NCI-H1048 (cell line): ENCODE measurements at places on chromosomes 16 and 17.

DNA sequence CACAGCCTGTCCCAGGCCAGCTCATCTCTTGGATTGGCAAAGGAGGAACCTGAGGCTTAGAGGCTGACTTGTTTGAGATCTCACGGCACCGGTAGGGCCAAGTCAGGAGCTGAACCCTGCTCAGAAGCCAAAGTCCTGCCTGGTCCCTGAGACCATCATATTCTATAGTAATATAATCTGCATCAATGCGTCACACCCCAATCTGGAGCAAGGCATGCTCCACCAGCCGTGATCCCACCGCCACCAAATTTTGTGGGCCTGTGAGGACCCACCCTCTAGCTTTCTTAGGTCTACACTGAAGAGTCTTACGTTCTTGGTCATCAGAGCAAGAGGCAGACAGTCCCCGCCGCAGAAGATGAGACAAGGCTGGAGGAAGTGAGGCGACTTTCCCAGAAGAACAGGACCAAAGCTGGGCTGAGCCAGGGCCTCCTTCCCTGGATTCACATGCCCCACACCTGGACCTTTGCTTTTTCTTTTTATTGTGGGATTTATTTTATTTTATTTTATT lies 2.7 kb downstream of the SULT1A1 start:
- DNase-seq = no peak

DNA sequence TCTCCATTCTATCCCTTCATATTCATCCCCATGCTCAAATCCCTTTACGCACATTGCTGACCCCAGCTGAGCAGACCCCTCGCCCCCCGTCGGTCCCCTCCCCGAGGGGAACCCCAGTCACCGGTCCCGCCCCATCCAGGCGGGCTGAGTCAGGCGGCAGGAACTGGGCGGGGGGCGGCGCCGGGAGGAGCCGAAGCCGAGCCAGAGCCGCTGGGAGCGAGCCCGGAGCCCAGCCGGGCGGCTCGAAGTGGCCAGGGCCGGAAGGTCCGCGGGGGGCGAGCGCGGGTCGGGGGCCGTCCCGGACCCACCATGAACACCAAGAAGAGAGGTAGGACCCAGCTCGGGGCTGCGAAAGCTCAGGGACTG lies 8.6 kb downstream of the RIPOR1 start:
- no peak for DNase-seq

DNA sequence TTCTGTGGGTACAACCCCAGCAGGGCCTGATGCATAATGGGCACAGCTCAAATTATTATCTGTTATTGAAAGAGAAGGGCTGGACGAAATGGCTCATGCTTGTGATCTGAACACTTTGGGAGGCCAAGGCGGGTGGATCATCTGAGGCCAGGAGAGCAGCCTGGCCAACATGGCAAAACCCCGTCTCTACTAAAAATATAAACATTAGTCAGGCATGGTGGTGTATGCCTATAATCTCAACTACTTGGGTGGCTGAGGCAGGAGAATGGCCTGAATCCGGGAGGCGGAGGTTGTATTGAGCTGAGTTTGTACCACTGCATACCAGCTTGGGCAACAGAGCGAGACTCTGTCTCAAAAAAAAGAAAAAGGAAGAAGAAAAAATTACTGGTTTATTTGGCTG lies 100.7 kb downstream of the ABCC1 start:
- no peak for DNase-seq

DNA sequence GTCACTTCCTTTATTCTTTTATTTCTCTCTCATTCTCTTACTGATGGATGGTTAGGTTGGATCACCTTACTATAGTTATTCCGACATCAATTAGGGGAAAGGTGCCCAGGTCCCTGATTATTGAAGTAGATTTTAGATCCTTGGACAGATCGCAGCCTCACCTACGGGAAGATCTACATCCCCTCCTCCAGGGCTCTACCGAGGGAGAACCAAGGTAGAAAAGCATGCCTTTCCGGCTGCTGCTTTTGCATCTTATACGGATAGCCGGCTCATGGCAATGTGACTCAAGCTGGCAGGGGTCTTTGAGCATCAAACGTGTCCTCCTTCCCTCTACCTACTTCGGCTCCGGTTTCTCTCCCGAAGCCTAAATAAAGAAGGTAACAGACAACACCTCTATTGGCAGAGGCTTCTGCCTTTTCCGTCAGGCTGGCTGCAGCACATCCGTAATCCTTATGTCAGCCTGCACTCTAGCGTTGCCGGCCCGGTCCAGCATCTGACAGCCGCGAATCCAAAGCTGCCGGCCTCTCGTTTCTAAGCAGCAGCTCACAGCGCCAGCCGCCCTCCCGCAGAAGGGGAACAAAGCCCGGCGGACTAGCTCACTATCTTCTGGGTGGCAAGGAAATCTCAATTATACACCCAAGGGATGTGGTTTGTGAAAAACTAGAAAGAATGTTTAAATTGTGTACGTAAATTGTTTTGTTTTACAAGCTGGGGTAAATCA lies 46.9 kb downstream of the IRX6 start:
- no peak for DNase-seq

- DNase-seq = no peak
Observed at GRCh38 chr16:28891964-28892890, 13.9 kb downstream of the ATP2A1 start.

DNA sequence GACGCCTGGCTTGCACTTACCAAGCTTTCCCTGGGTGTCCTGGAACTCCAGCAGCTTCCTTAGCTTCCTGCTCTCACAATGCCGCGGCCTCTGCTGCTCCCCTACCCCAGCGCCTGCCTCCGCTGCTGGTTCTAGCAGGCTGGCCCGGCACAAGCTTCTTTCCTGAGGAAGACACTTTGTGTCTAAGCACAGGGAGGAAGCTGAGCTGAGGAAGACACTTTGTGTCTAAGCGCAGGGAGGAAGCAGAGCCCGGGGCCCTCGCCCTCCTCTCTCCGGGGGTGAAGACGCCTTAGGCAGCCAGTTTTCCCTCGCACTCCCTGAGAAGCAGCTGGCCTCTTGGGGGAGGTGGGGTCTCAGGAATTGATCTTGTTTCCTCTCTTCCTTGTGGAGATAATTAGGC lies 64.9 kb downstream of the PLD6 start:
- DNase-seq = no peak

DNA sequence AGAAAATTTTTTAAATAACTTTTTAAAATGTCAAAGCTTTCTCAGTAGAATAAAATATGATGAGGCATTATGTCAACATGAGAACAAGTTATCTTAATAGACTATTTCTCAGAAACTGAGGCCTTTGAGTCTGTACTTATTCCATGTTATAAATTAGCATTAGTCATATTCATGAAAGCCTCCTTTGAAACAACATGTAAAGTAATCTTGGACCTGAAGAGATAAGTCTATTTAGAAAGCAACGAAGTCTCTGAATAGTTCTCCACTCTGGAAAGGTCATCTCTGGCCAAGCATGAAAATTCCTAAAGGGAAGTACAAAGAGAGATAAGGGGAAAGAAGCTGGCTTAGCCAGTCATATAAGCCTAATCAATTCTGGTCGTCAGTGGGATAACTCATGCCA lies 150.8 kb downstream of the CYB561 start:
- DNase-seq = no peak

DNA sequence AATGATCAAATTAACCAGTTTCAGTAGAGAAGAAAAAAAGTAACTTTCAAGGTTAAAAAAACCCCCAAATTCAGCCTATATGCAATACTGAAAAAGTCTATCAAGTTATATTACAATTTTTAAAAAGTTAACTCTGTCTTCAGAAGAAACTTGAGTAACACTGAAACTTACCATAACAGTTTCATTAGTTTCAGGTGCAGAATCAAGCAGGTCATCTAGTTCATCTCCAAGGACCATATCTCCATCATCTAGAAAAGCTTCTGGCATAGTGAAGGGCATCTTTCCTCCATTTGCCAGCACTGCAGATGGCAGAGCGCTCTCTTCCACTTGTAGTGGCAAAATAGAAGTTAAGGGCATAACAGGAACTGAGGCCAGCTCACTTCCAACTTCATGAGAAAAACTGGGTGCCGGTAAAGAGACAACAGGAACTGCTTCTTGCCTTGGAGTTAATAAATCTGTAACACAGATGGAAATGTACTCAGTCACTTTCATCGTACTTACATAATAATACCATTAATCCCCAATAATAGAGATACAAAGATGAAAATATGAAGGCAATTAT lies 22.9 kb downstream of the ZC3H7A start:
- no peak for DNase-seq

DNA sequence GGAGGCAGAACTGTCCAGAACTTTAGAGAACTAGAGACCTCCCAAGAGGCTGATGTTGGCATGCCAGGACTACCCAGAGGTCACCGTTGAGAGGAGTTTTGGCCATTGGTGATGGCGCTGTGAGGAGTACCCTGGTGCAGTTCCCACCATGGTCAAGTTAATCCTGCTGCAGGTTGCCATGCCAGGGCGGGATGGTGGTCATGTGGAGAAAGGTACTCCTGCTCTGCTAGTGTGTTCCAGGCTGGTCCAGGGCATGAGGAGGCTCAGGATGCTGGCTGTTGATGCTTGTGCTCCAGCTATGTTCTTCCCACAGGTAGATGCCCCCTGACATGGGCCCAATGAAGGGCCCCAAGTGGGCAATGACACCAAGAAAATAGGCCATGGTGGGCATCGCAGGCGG lies 4.1 kb upstream of the PHF12 start:
- no peak for DNase-seq

DNA sequence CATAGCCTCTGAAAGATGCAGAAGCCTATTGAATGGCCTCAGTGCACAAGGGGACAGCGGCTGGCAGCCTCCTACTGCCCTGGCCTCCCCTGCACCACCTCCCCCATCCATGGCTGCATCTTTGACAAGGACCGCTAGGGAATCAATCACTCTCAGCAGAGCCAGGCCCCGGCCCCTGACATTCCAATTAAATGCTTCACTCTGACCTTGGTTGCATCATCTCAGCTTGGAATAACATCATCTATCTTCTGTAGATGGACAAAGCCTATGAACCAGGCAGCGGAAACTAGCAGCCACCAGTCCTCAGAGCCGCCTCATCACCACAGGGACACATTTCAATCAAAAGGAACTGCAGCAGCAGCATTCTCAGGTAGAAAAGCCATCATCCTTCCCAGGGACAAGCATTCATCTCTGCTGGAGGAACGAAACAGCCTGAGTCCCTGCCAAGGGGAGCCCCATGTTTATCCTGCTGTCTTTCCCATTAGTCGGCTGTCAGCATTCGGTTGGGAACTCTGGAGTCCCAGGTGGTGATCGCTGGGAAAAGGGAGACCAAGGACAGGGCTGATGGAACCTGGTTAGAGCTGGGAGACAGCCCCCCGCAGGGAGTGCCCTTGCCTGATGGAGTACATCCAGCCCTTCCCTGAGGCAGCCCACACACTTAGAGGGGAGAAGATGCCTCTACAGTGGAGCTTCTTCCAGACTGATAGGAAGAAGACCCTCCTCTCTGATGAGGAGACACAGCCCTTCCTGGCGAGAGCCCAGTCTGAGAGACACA lies 11.5 kb upstream of the TMEM132E start:
- DNase-seq = no peak

GRCh38 chr17:17098551-17099179 lies 56.4 kb downstream of the MPRIP start:
- no peak for DNase-seq

DNA sequence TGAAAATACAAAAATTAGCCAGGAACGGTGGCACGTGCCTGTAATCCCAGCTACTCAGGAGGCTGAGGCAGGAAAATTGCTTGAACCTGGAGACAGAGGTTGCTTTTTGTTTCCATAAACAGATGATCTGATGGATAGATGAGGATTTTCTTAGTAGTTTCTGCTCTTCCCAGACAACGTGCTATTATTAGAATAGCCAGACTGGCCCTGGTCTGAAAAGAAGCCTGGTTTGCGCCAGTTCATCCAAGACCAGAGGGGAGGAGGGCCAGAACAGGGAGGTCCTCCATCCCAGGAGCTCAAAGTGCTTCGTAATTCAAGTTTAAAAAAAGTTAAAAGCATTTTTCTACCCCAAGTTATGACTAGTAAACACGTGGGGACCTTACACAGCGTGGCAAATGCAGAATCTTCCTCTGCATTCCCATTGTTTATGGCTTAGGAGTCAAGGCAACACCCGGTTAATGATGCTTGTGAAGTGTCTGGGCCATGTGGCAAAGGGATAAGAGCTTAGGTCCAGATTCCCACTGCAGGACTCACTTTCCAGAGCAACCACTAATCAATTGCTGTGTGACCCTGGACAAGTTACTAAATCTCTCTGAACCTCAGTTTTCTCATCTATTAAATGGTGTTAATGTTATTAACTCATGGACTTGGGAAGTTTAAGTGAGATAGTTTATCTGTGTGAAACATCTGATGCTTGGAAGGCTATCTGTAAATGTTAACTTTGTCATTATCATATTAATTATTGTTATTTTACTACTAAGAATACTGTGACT lies 205.4 kb downstream of the CCDC182 start:
- no peak for DNase-seq

DNA sequence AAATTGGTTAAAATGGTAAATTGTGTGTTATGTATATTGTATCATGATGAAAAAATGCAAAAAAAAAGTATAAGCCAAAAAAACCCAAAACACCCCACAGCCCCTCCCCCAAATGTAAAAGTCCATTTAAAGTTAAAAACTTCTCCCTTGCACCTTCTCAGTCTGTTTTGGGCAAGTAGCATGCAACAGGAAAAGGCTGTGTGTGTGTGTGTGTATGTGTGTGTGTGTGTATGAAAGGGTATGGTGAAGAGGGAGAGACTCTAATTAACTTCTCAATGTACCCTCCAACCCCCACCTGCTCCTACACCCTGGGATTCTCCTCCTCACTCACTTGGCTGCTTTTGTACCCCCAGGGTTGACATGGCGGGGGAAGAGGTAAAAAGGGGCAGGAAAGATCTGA lies 9.2 kb upstream of the GGT6 start:
- no peak for DNase-seq

GRCh38 chr16:59320657-59321056 lies 586.5 kb upstream of the GOT2 start:
- no peak for DNase-seq

- peak; percentile 12 for DNase-seq
Observed at GRCh38 chr17:69607162-69607834, 192.8 kb downstream of the MAP2K6 start.

DNA sequence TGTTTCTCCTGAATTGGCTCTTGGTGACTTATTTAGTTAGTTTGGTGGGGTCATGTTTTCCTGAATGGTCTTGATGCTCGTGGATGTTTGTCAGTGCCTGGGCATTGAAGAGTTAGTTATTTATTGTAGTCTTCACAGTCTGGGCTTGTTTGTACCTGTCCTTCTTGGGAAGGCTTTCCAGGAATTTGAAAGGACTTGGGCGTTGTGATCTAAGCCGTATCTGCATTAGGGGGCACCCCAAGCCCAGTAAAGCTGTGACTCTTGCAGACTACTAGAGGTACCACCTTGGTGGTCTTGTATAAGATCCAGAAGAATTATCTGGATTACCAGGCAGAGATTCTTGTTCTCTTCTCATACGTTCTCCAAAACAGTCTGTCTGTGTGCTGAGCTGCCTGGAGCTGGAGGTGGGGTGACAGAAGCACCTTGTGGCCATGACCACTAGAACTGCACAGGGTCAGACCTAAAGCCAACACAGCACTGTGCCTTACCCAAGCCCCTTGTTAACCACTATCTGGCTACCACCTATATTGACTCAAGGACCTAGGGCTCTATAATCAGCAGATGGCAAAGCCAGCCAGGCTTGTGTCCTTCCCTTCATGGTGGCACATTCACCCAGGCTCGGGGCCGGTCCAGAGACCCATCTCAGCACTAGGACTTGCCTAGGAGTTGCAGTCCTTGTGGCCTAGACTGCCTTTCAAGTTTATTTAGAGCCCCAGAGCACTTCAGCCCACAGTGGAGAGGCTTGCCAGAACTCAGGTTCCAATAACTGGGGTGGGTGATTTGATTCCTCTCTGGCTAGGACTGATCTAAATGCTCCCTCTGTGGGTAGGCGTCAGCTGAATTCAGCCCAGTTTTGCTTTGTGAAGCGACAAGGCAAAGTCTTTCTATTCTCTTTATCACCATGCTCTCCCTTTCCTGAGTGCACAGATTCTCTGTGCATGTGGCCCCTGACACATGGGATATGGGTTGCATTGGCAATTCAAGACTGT lies 11.0 kb downstream of the RNF135 start:
- DNase-seq = no peak
